Endothelial cell (in vitro differentiated cells): ENCODE measurements at places on chromosomes 3 and 15. TPM values are rescaled to one million over a fixed set of nuclear protein-coding genes. Genes with fewer than 3 reads are reported as not detected.

DNA sequence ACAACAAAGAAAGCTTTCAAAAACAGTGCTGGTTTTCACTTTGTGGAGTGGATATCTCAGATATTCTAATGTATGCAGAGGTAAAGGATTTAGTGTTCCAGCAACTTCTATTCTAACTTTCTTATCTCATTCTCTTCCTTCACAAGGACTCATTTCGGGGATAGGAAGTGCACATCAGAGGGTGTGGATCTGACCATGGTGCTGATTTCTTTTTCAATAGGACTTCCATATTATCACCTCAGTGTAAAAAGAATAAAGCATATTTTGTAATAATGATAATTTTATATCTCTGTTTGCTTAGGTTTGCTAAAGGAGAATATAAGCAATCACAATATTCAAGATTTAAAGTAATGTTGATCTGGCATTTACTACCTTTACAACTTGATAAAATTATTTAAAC, 12.5 kb upstream of the CADM2 start:
- DNase-seq: peak; percentile 8
- H3K36me3 ChIP-seq: no peaks in the 10 kb centered on the region
- no peaks in the 10 kb centered on the region for H3K4me1 ChIP-seq
- no peak overlapping the region for H3K27ac ChIP-seq
- peaks cover 2% of the 10 kb centered on the region for H3K27me3 ChIP-seq

FBLN2 gene
- total RNA-seq: 10.5 TPM

DNA sequence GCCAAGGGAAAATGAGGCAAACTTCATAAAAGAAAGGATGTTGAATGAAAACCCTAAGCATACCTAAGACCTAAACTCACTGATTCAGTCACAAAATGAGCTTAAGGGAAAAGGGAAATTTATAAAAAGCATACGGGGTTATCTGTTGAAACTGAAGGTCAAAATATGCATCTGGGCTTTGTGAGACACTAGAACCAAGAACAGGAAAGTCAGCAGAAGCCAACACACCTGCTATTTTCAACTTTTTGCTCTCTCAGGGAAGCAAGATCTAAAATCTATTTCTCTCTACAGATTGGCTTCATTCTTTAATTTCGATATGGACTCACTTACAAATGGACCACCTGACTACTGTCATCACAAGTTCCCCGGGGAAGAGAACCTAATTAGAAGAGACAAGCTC, 338.6 kb upstream of the NECTIN3 start:
- no peak for DNase-seq
- H3K27ac ChIP-seq: no peak overlapping the region
- H3K4me3 ChIP-seq: no peak overlapping the region
- no peaks in the 10 kb centered on the region for H3K4me1 ChIP-seq

TKT gene
- 305 TPM for total RNA-seq
